T-helper 22 cell (primary cell): ENCODE measurements at places on chromosomes 13 and 19.

- no peak for DNase-seq
Observed at GRCh38 chr19:54436031-54436523, 12.9 kb upstream of the LENG8 start.

DNA sequence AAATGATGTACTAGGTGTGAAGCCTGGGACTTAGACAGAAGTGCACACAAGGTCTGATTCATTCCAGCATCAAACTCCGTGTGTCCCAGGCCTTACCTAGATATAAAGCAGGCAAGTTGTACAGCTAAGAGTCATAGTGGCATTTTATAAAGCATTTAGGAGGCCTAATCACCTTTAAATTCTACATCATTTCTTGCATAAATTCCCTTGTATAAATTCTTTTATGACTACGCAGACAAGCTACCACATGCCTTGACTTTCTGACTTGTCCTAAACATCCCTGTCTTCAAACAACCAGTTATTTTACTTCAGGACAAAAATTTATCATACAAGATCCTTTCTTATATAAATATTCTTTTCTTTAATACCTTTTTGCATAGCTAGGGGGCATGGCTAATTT is 22.5 kb downstream of the TMEM255B start:
- DNase-seq, result no peak

DNA sequence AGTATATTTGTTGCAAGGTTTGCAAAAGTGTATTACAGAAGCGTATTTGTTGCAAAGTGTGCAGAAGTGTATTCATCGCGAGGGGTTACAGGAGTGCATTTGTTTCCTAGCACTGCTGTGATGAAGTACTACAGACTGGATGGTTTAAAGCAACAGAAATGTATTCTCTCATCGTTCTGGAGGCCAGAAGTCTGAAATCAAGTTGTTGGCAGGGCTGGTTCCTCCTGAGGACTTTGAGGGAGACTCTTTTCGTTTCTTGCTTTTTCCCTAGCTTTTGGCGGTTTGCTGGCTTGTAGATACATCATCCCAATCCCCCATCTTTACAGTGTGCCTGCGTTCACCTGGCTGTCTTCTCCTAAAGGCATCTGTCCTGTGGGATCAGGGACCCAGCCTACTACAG is 127.9 kb upstream of the USP29 start:
- no peak for DNase-seq

GRCh38 chr19:10593820-10594637 is 6.9 kb upstream of the AP1M2 start:
- DNase-seq, result no peak

GRCh38 chr13:108527844-108528243 is 101.6 kb upstream of the MYO16 start:
- no peak for DNase-seq

DNA sequence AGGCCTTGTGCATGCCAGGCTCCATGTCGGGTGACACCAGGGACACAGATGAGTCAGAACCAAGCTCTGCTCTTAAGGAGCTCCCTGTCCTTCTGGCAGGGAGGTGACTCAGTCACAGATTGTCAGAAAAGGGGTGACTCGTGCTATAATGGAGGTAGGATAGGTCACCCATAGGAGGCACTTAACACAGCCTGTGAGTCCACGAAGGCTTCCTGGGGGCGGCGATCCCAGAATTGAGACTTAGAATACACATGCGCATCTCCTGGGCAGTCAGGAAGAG is 19.6 kb downstream of the FUZ start:
- no peak for DNase-seq

DNA sequence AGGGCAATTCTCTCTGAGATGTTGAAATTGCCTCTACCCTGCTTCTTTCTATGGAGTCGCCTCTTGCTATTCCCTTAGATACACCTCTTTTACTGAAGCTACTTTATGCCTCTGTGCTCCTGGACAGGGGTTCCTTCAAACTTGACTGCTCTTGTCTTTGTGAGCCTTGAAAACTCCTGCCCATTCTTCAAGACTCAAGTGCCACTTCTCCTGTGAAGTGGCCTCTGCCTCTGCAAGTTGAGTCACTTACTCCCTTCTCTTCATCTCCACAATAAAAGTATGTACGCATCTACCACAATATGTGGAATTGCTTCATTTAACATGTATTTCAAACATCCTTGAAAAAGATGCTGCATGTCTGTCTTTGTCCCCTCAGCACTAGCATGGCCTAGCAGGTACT is 66.0 kb upstream of the TPP2 start:
- no peak for DNase-seq

DNA sequence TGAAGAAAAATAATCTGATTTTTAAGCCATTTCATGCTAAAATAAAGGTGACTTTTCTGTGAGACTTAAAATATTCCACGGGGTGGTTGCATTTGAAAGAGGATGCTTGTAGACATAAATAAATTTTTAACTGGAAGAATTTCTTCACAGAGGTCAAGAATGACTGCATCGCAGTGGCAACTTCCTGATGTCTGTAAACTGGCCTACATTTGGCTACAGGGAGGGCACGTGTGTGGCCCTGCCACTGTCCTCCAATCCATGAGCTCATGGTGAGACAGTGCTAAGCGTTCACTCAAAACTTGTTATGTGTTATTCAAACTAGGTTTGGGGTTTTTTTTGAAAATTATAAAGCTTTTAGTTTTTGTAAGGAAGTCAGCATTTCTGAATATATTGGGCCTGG is 1089.3 kb downstream of the EFNB2 start:
- DNase-seq, result no peak

DNA sequence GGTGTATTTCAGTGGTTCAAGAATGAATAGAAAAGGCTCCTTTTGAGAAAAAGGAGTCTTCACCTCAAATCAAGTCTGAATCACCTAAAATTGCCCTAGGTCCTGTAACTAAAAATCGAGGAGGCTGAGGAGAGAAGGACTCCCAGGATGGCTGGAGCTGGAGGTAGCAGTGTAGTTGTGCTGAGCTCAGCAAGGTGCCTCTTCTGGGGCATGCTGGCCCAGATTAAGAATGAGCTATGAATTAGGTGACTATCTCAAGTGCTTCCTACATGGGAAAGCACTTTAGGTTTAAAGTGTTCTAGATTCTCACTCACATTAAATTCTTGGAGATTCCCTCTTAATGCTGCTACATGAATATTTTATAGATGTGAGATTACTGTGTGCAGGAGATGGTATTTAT is 28.8 kb upstream of the KL start:
- DNase-seq, result no peak

DNA sequence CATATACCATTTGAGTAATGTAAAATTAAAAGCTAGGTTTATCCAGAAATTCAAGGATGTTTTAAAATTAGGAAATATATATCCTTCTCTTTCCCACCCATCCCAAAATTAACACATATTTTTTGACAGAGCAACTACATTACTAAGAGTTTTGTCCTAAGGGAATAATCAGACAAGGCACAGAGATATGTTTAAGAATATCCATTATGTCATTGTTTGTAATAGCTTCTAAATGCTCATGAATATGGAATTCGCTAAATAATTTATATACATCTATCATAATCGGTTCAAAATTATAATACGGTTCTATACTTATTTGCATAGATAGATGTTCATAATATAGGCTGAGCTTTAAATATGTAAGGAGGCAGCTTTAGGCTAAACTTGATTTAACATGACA is 9.8 kb downstream of the UBL3 start:
- no peak for DNase-seq

DNA sequence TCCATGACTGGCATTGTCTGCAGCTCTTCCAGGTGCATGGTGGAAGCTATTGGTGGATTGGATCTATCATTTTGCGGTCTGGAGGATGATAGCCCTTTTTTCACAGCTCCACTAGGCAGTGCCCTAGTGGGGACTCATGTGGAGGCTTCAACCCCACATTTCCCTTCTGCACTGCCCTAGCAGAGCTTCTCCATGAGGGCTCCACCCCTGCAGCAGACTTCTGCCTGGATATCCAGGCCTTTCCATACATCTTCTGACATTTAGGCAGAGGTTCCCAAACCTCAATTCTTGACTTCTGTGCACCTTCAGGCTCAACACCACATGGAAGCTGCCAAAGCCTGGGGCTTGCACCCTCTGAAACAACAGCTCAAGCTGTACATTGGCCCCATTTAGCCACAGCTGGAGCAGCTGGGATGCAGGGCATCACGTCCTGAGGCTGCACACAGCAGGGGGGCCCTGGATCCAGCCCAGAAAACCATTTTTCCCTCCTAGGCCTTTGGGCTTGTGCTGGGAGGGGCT is 800.2 kb upstream of the MIR17HG start:
- DNase-seq, result no peak

DNA sequence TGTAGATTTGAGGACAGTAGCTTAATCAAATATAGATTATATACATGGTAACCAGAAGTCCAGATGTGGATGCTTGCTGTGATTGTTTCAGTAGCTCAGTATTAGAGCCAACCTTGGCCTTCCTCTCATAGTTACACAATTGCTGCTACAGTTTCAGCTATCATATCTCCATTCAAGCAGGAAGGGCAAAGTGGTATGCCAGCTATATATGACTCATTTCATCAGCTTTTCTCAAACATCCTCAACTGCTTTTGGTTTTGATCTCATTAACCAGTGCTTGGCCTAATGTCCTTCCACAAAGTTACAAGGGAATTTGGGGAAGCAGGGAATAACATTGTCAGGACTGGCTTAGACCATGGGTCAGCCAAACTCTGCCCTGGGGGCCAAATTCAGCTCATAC is 73.0 kb upstream of the MAB21L1 start:
- DNase-seq, result no peak

GRCh38 chr13:110023729-110024644 is 237.6 kb upstream of the IRS2 start:
- DNase-seq, result no peak

- DNase-seq, result no peak
Observed at GRCh38 chr13:110683203-110683883, 22.6 kb downstream of the CARS2 start.

GRCh38 chr19:383040-383439 is 25.9 kb downstream of the C2CD4C start:
- no peak for DNase-seq

DNA sequence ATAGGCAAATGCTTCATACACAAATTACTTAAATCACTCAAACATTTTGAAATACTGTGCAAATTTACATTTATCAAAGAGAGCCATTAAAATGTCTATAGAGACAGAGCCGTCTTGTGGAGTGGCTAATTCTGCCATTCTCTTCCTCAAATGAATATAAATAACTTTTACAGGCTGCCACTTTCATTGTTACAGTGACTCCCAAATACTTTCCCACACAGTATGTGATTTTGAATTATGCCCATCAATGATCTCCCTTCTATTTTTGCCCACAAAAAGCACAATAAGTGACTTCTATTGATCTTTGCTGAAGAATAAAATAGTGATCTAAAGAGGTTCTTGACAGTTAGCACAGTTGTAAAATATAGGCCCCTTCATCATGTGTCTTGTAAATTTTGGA is 1244.9 kb downstream of the PCDH17 start:
- no peak for DNase-seq

GRCh38 chr13:101423872-101424271 is 7.6 kb upstream of the NALCN start:
- DNase-seq, result no peak

DNA sequence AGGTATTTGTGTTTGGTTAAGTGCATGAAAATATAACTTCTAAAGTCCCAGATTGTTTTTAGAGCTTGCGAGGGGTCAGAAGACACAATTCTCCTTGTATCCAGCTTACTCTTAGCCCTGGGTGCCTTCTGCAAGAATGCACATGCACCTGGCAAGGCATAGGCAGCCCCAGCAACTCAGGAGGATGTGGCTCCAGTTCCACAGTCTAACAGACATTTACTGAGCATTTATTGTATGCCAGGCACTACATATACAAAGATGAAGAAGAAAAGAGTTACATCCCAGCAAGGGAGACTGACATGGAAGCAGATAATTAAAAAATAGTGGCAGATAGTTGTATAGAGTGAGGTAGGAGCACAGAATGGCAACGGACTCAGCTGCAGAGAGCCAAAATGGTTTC is 101.1 kb upstream of the FRY start:
- DNase-seq, result no peak

GRCh38 chr13:100652510-100652909 is 22.1 kb downstream of the TMTC4 start:
- DNase-seq, result no peak

GRCh38 chr19:489418-490196 is 6.7 kb upstream of the MADCAM1 start:
- no peak for DNase-seq

DNA sequence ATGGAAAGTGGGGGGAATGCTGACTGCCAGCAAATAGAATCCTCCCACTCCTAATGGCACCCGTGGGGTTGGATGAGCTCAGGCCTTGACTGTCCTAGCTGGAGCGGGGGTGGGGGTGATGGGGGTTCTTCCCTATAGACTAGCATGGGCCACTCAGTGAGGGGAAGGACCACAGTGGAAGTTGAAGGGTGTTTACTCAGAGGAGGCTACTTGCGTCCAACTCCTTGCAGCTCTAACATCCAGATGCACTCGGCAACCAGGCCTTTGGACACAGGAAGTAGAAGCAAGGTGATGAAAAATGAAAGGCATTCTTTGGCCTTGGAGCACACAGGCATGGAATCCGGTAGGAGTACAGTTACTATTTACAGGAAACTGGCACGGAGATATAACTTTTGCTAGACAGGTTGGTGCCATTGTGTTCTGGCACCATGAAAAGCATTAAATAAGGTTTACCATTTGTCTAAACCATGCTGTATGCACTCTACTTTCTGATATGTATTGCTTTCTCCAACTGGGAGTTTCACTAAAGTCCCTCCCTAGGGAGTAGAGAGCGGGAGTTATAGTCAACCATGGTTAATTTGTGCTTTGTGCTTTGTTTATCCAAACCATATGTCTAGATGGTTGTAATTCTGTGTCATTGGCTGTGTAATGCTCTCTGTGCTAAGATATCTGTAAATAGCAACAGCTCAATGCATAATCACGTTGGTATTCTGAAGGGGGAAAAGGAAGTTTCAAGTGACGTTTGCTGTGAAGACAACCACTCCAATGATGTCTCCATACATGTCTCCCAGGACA is 125.3 kb downstream of the TSHZ3 start:
- DNase-seq, result no peak

- DNase-seq, result no peak
Observed at GRCh38 chr13:53100394-53101063, 71.9 kb downstream of the OLFM4 start.

DNA sequence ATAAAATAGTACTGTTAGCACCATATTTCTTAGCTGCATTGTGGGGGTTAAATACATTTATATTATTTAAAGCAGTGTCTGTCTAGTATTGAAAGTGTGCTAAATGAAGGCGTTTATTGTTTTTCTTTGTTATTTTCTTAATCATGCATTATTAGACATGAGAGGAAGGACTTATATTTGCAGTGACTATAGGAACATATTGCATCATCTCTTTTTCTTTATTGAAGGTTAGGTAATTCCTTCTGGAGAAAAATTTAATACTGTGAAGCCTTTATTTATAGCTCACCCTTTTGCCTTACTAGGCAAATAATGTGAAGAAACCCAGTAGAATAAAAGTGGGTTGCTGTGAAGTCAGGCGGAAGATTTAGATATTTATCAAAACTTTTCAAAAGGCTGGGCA is 78.9 kb upstream of the ZNF420 start:
- DNase-seq, result no peak

DNA sequence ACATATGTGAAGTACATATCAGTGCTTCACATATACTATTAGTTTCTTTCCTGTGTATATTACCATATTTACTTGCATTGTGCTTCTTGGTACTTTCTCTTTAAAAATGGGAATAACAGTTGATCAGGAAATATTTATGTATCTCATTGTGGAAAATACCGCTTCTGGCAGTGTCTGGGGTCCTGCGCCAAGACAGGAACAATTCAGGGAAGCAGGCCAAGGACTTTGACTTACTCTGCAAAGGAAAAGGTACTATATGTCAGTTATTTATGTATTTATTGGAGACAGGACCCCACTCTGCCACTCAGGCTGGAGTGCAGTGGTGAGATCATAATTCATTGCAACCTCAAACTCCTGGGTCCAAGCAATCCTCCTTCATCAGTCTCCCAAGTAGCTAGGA is 57.7 kb upstream of the NBEA start:
- DNase-seq, result no peak
